ENCODE measurements at places on chromosomes 6 and 20.

GRCh38 chr20:43560974-43561373, 2.1 kb downstream of the SGK2 start:
- no peak for DNase-seq

DNA sequence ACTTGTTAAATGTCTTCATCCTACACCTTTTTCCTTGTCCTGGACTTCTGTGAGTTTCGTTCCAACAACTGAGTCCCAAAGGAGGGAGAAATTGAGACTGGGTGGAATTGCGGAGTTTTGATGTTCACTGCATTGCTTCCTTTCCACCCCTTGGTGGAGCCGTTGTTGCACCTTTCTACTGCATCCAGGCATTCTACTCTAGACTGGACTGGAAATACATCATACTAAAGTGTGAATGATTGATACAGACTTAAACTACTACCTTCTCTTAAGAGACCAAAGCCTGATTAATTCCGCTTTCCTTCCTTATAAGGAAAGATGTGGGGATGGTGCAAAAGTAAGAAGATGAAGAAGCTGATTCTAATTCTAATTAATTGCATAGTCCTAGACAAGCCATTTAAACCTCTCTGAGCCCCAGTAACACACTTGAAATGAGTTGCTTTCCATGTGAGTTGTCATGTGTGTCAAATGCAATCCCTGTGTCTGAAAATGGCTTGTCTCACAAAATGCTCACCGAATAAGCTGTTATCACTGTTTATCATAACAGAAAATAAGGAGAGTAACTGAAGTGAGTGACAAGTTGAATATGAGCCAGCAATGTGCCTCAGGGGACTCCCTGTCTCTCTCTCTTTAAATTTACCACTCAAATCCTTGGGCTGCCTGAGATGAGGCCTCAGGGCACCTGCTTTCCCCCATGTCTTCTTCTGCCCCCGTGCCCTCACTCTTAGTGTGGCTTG, 338.3 kb upstream of the CHD6 start:
- no peak for DNase-seq

GRCh38 chr6:143090314-143091044, 29.8 kb downstream of the AIG1 start:
- DNase-seq: no peak

DNA sequence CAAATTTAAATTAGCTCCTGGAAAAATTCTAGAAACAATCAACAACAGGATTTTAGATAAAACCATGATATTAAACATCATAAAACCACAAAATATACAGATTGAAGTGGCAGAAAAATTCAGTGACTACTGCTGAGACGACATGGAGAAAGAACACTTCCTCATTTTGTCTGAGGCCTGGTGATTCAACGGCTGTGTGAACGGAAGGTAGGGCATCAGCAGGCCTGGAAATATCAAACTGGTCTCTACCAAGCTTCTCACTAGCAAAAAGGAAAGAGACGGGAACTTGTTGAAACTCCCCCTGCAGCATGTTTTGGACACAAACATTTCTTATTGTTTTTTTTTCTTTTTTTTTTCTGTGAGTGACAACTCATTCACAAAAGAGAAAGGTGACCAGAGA, 58.0 kb upstream of the AHI1 start:
- no peak for DNase-seq

DNA sequence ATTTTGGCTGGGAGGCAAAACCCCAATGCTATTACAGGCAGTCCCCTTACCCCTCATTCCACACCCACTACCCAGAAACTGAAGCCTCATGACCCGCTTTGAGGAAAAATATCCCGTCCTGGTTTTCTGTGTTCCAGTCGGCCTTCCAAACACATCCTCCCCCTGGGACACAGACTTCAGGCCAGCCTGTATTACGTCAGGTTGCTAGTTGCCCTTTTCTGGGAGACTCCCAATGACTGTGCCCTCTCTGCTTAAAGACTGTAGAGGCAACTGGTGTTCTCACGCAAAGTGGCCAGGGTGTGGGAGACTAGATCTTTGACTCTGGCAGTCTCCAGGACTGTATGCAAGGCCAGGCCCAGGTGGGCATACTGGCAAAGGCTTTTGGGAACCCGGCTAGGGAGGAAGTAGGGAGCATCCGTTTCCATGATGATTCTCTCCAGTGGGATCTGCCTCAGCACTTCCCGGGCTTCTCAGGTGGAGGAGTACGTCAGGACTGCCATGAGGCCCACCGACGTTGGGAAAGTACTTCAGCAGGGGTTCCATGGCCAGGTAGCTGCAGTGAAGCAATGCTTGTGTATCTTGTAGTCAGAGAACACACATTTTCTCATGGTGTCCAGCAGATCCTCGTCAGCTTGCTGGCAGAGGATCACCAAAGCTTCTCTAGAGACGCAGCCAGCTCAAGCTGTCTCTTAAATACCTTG, 34.9 kb downstream of the DYNLT1 start:
- no peak for DNase-seq

DNA sequence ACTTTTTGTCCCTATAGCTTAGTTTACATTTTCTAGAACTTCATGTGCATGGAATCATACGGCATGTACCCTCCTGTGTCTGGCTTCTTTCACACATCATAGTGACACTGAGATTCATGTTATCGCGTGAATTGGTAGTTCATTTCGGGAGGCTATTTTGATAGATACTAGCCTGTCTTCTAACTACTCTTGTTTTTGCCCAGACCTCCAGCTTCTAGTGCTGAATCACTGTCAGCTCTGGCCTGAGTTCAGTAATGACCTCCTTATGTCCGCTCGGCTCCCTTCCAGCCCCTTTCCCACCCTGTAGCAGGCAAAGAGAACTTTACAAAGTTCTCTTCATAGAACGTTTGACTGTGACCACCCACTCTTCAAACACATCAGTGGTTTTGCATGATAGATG, 14.1 kb downstream of the MYBL2 start:
- no peak for DNase-seq

- no peak for DNase-seq
Measured at GRCh38 chr6:67736161-67736560, 898.9 kb upstream of the ADGRB3 start.

DNA sequence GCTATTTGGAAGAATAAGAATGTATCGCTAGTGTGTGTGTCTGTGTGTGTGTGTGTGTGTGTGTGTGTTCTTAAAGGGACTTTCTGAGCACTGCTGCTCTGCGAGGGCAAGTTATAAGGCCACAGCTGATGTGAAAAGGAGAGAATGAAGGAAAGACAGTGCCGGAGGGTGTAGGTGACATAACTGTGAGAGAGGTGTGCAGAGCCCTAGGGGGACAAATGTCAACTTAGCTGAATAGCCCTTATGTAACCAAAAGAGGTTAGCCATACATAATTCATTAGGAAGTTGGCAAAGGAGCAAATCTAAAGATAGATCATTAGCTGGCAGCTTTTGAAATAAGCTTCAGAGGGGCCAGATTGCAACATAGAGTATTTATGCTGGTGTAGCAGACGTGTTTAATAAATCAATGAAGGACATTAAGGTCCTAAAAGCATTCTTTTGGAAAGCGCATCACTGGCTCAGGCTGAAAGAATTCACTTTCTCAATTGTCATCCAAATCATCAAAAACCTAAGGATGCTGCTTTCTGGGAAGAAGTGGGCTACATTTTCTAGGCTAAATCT, 81.0 kb downstream of the NDUFAF5 start:
- no peak for DNase-seq

DNA sequence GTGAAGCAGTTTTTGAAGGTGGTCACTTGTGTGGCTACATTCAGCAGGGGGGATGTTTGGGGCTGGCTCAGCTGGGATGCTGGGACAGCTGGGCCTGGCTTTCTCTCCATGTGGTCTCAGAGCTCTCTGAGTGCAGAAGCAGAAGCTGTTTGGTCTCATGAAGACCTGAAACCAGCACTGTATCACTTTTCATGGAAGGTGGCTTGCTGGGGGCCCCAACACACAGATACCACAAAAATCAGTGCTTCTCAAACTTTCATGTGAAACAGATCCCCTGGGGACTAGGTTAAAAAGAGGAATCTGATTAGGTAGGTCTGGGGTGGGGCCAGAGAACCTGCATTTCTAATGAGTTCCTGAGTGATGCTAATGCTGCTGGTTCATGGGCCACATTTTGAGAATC, 347.3 kb downstream of the DHX35 start:
- no peak for DNase-seq

DNA sequence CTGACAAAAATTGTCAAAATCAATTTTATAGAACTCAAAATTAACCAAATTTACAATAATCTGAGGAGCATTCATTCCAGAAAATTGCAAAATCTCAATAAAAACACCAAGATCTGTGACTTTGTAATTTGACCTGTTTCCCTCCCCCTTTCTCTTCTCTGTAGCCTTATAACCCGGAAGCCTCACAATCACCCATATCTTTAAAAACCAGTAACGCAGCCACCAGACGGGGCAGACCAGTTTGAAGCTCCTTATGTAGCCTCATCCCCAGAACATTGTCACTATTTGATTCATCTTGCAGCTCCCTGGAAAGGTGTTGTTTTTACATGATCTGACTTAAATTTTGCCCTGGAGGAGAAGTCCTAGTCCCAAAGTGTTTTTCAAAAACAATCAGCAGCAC, 27.5 kb upstream of the TGM6 start:
- DNase-seq: no peak

DNA sequence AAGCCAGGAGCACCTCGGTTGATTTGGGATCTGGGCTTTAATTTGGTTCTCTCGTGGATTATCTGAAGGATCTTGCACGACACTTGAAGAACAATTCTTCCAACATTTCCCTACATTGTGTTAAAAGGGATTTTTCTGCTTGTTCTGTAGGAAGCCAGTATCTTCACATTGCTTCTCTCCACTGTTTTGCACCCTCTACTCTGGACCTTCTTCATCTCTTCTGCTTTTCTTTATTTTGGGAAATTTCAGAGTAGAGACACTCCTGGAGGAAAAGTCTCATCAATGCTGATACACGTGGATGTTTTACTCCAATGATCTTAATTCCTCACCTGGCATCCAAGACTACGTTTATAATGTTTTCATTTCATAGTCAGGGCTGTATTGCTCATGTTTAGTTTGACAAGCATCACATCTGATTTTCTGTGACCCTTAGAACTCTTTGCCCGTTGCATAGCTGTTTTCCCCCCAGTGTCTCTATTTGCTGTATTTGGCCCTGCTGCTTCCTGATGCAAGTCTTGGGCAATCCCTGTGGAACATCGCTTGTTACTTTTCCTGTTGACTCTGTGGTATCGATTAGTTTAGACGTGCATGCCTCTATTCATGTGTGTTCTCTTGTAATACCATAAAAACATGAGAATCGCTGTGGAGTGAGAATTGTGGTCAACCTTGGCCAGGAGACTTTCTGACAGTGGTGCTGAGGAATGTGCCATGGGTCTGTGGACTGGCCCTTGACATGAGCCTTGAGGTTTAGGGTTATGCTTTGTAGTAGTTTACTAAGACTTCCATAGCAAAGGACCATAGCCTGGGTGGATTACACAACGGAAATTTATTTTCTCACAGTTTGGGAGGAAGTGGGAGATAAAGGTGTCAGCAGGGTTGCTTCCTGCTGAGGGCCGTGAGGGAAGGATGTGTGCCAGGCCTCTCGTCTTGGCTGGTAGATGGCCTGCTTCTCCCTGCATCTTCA, 12.5 kb downstream of the PLCB1 start:
- DNase-seq: no peak

Measured in occipital lobe (tissue), 3 donors.